ENCODE measurements at places on chromosomes 6 and 20.

GRCh38 chr6:148789948-148790347, 43.1 kb downstream of the UST start:
- no peak for DNase-seq

DNA sequence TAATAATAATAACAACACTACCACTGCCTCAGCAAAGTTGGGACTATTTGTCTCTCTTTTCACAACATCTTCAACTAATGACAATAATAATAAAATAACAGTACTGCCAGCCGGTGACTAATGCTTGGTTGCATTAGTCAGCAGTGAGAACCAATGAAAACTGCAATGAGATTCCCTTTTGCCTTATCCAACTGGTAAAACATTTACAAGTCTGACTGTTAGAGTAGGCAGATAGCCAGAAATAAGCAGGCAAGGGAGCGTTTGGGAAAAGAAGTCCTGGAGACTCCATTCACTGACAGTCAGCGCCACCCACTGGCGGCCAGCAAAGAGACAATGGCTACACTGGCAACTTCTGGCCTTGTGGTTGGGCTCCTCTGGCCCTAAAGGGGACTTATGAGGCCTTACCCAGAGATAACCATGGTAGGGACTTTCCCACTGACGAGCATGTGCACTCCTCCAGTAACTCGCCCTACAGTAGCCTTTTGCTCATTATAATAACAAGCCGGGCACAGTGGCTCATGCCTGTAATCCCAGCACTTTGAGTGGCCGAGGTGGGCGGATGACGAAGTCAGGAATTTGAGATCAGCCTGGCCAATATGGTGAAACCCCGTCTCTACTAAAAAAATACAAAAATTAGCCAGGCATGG, 3.4 kb upstream of the NSFL1C start:
- DNase-seq: peak; percentile 79

- no peak for DNase-seq
These were observed 20.4 kb downstream of the ARMC2 start for GRCh38 chr6:108868647-108869046.

- no peak for DNase-seq
These were observed 46.3 kb downstream of the GNAS start for GRCh38 chr20:58898629-58899408.

DNA sequence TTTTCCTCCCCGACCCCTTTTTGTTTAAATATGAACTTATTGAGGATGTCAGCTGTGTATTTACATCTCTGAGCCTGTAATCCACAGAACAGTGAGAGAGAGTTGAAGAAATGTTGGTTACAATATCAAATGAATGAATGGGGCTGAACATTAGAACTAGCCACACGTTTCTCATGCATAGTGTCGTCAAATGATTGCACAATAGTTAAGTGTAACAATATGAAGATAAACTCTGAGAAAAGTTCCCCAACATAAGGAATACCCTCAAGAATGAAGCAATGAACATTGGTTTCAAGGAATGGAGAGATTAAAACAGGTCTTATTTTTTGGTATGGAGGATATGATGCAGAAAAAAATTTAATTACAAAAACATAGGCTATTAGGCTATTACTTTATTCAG, 100.5 kb upstream of the DTNBP1 start:
- no peak for DNase-seq

- DNase-seq: no peak
These were observed 25.7 kb upstream of the MRAP2 start for GRCh38 chr6:84007871-84008270.

- no peak for DNase-seq
These were observed 122.0 kb downstream of the HTR1B start for GRCh38 chr6:77341058-77341986.

- no peak for DNase-seq
These were observed 56.0 kb downstream of the CLIC5 start for GRCh38 chr6:45959534-45960145.

DNA sequence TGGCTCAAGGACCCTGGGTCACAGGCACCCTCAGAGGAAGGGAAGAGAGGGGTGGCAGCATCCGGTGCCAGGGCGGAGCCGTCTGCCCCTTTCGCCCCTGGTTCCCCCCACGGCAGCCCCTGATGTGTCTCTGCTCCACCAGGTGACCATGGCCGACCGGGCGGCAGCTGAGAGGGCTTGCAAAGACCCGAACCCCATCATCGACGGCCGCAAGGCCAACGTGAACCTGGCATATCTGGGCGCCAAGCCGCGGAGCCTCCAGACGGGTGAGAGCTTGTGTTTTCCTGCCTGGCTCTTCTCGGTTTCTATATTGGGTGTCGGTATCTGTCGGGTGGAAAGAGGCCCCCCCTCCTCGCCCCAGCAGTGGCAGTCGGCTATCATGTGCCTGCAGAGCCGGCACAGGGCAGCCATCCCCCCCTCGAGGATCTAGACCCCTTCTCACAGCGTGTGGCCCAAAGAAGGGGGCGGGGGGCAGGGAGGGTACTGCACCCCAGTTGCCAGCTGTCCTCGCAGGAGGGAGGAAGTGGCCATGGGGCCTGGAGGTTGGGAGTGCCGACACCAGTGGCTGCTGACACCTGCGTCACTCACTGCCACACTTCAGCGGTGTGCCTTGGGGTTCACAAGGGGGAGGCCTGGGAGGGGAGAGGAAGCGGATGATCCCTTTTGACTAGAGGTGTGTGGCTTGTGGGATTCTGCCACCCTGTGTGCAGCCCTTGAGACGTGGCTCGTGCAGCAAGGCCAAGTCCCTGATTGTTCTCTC, 1.5 kb downstream of the RBM38 start:
- DNase-seq: no peak

- DNase-seq: peak; percentile 34
These were observed 122.6 kb downstream of the SULF2 start for GRCh38 chr20:47662483-47663353.

DNA sequence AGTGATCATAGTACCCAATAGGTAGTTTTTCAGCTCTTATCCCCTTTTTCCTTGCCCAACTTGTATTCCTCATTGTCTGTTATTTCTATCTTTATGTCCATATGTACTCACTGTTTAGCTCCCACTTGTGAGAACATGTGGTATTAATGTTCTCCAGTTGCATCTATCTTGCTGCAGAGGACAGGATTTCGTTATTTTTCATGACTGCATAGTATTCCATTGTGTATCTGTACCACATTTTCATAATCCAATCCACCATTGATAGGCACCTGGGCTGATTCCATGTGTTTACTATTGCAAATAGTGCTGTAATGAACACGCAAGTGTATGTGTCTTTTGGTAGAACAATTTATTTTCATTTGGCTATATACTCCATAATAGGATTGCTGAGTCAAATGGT, 819.5 kb upstream of the ADGRB3 start:
- DNase-seq: no peak

DNA sequence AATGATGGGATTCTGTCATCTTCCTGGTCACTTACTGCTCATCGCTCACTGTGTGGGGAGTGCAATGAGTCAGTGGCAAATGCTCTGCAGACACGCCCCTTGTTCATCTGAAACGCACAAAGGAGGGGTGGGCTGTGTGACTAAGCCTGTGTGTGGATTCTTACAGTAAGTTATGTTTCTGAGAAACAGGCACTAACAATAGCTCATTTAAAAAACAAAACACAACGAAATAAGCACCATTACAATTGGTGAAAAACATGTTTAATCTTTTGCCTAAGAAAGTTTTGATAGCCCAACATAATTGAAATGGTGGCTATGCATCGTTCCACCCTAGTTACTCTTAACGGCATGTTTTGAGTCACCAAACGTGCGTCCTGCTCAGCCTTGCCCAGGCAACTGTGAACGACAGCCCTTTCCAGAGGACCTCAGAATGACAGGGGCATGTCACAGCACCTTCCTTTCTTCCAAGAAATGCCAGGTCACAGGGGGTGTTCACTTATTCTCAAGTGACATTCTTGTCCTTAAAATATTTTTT, 118.4 kb upstream of the SGK1 start:
- DNase-seq: no peak

GRCh38 chr20:37525810-37526209, 1.9 kb downstream of the BLCAP start:
- no peak for DNase-seq

- peak; percentile 6 for DNase-seq
These were observed 17.5 kb downstream of the ACSS1 start for GRCh38 chr20:25040438-25040831.

- no peak for DNase-seq
These were observed 213.7 kb downstream of the GRIK2 start for GRCh38 chr6:101607111-101607690.

GRCh38 chr20:46233701-46234100, 74.6 kb downstream of the CDH22 start:
- DNase-seq: no peak

GRCh38 chr20:18077157-18077556, 19.4 kb upstream of the OVOL2 start:
- no peak for DNase-seq
